Activated CD4-positive, alpha-beta memory T cell treated with anti-CD3 and anti-CD28 coated beads for 36 hours (primary cell): ENCODE measurements at places on chromosomes 1 and 21. TPM values are rescaled to one million over a fixed set of nuclear protein-coding genes. Genes with fewer than 3 reads are reported as not detected.

DNA sequence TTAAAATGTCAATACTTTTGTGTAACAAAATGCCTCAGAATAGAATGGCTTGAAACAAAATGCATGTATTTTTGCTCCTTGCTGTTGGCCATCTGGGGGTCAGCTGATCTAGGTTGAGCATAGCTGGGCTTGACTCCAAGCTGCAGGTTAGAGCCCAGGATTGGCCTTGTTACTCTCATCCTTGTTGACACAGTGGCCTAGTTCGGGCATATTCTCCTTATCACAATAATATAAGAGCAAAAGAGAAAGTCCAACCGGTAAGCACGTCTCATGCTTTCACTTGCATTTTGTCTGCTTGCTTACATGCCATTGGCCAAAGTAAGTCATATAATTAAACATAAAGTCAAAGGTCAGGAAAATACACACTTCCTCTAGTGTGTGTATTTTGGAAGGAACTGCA lies 456.2 kb downstream of the KCNT2 start:
- H3K27ac ChIP-seq, result no peak overlapping the region
- no peaks in the 10 kb centered on the region for H3K36me3 ChIP-seq
- no peaks in the 10 kb centered on the region for H3K4me1 ChIP-seq
- no peak for DNase-seq
- H3K4me3 ChIP-seq, result no peak overlapping the region

GRCh38 chr1:20533635-20534034 lies 18.7 kb upstream of the FAM43B start:
- H3K36me3 ChIP-seq, result no peaks in the 10 kb centered on the region
- no peak for DNase-seq
- no peak overlapping the region for H3K4me3 ChIP-seq

DNA sequence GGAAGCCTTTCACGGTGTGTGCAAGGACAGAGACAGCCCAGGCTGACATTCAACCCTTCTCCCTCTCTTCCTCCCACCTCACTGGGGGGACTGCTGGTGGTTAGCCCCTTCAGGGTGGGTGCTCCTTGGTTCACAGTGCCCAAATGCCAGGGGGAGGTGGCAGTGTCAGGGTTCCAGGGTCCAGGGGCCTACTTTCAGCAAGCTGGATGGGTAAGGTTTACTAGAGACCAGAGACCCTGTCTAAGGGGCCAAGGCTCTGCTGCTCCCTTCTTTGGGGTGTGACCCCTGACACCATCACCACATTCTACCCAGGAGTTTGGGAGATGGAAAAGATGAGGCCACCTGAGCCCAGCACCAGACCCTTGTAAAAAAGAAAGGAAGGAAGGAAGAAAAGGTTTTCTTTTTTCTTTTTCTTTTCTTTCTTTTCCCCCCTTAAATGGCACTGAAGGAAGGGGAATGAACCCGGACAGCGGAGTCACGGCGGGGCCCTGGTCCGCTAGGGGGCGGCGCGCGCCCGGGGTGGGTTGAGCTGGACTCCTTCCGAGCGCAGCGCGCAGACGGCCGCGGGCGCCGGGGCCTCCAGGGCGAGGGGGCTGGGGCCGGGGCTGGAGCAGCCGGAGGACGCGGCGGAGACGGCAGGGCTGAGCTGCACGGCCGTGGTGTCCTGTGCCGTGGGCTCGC lies 18.8 kb downstream of the KNCN start:
- H3K36me3 ChIP-seq, result no peaks in the 10 kb centered on the region
- H3K4me1 ChIP-seq, result peaks cover 25% of the 10 kb centered on the region
- H3K4me3 ChIP-seq, result no peak overlapping the region
- no peak overlapping the region for H3K27ac ChIP-seq

GRCh38 chr1:69081668-69082067 lies 486.1 kb upstream of the LRRC7 start:
- no peak overlapping the region for H3K4me3 ChIP-seq
- no peaks in the 10 kb centered on the region for H3K4me1 ChIP-seq
- no peaks in the 10 kb centered on the region for H3K27me3 ChIP-seq

SELENON gene
- total RNA-seq, result 26.9 TPM

SLC2A5 gene
- total RNA-seq, result not detected

TTC39A gene
- not detected for total RNA-seq

TNFSF4 gene
- total RNA-seq, result 0.26 TPM

MAP1LC3C gene
- total RNA-seq, result not detected
